ENCODE measurements at places on chromosomes 16 and 17.

GRCh38 chr17:74964988-74965622 is 7.5 kb downstream of the HID1 start:
- no peak for DNase-seq

DNA sequence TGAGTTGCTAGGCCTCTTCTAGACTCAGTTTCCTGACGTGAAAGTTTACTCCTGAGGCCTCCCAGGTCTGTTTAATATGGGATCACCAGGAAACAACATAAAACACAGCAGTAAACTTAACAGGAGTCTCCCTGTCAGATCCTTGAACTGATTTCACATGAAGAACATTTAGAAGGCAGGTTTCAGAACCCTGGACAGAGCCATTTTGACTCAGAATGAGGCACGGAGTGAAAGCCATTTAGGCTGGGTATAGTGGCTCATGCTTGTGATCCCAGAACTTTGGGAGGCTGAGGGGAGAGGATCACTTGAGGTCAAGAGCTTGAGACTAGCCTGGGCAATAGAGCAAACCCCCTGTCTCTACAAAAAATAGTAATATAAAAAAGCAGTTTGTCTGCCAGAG is 289.1 kb downstream of the CA10 start:
- peak; percentile 26 for DNase-seq

DNA sequence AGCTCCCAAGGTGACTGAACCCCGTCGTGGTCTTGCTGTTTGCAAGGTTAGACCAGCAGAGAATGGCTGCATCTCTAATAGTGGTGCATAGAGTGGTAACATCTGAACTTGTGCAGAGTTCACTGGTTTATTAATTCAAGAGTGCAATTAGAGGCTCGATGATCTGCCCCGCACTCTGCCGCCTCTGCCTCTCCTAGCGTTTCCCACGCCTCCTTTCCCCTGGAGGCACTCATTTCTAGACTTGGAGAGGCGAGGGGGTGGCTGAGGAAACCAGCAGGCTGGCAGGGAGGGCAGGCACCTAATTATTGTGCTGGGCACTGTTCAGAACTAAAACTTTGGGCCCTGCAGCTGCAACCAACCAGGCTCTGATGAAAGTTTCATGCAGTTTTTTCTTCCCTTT is 363.5 kb upstream of the EEF2KMT start:
- DNase-seq = no peak

DNA sequence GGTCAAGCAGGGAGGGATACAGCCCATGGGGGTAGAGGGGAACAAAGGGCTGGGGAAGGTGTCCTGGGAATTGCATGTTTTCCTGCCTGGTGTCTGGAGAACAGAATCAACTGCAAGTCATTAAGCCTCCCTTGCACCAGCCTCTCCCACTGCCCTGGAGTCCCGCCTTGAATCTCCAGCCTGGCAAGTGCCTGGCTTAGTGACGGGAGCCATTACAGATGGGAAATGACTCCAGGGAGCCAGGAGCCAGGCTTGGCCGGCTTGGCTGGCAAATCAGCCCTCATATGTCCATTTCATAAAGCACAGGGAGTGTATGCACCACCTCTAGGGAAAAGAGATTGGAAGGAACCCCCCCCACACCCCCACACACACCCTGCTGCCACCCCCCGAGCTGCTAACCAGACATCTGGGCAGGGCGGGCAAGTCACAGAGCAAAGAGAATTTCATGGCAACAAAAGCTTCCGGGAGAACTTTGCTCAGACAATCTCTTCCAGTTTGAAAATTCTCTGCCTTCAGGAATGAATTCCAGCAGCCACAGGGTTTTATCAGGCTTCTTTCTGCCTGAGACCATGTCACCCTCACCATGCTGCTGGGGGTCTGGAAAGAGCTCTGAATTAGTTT is 127.7 kb downstream of the NTN1 start:
- no peak for DNase-seq

DNA sequence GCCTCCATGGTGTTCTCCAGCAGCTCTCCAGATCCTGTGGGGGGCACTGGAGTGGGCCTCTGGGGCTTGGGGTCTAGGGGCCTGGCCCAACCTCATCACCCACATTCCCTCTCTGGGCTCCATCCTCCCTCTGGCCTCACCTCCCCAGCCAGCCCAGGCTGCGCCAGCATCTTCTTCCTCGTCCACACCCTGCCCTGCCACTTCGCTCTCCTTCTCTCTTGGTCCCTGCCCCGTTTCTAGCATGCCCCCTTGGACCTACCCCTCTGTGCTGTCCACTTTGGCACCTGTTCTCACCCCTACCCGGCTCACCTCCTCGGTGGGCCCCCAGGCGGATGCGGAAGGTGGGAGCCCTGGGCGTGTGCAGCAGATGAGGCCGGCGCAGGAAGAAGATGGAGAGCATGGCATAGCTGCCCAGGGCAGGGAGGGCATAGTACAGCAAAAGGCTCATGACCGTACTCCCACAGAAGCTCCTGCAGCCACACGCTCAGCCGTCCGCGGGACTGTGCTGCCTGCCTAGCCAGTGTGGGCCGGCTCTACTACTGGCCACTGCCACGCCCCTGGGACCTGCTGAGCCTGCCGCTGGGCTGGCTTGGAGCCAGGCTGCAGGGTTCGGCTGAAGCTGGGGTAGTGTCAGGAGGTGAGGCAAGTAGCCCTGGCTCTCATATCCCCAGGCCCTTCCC is at the start of gene GDPD3:
Gene GDPD3 (minus strand): TSS at position 507 of the 680 bp plus-strand sequence. CDS start 59 bp downstream, at position 448.
- no peak for DNase-seq

DNA sequence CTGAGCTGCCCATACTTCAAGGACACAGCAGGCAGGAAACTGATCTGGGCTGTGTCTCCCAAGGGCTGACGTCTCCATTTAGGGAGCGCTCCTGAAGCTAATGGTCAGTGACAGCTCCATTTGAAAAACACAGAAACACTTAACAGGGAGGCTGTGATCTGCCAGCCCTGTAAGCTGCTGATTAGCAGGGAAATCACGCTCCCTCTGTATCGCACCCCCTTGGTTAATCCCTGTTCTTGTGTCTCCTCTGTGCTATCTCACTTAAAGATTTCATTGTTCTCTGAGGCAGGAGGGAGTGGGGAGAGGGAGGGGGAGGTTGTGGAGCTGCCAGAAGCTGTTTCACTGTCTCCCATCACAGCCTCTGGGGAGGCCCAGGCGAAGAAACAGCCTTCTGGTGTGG is 47.4 kb upstream of the CACNG3 start:
- no peak for DNase-seq

GRCh38 chr17:42141382-42141781 is 13.4 kb downstream of the RAB5C start:
- DNase-seq = no peak

GRCh38 chr16:2160915-2161551 is 5.5 kb downstream of the TRAF7 start:
- DNase-seq = no peak

GRCh38 chr17:75776386-75777295 is 8.0 kb upstream of the UNK start:
- DNase-seq = peak; percentile 54

- no peak for DNase-seq
These were observed 403.8 kb upstream of the CDH11 start for GRCh38 chr16:65525707-65526106.

GRCh38 chr17:50194140-50194933 is 7.1 kb downstream of the COL1A1 start:
- DNase-seq = no peak

- DNase-seq = peak; percentile 51
These were observed 161.1 kb upstream of the CACNG5 start for GRCh38 chr17:66673668-66674276.

DNA sequence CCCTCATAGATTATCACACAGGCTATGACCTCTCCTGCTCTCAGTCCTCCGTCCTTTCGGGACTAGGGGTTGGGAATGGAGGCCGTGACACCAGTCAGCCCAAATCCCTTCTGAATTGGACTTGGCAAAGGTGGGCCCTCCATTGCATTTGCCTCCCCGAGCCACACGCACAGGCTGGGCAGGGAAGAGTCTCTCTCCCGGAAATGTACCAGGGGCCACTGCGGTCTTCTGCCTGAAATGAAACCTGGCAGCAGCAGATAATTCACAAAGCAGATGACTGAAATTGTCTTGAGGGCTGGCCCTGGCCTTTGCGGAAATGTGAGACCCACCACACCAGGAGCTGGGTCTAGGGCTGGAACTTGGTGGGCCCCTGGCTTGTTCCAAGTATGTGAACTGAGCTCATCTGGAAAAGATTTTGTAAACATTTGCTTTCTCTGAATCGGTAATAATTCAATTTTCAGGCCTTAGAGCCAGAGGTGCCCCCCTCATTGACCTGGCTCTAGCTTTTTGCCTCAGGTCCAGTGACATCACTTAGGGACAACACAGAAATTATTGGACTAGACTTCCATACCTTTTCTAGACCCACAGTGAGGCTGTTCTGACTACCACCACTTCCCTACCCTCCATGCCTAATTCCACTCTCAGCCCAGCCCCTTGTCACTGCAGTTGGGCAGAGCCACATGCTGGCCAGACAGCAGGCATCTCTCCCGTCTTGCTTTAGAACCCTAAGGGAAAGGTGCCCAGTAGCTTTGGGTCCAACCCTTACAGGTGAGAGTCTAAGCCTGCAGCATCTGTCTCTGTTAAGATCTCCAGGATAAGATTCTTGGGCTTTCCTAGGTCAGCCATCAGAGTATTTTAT is 75.2 kb downstream of the CCDC182 start:
- no peak for DNase-seq

DNA sequence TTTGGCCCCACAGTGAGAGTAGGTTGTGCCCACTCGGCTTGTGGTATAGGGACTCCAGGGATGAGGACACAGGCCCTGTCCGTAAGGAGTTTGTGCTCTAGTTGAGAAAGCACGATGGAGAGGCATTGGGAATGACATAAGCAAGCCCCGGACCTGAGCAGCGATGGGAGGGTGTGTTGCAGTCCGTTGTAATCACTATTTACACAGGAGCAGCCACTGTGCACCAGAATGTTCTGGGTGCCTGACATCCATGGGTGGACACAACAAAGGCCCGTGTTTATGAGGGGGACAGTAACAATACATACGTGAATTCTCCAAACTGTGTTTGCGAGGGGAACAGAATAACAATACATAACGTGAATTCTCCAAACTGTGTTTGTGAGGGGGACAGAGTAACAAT is 86.8 kb downstream of the NPIPB11 start:
- DNase-seq = no peak

DNA sequence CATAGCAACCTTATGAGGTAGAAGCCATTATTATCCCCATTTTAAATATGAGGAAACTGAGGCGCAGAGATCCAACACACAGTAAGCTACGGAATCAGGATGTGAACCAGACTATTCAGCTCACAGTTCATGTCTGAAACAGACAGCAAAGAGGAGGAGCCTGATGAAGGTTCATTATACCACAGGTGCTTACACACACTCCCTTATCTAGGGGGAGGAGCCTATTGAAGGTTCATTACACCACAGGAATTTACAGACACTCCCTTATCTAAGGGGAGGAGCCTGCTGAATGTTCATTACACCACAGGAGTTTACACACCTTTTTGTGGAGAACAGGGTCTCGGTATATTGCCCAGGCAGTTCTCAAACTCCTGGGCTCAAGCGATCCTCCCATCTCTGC is 21.9 kb downstream of the C16orf95 start:
- DNase-seq = peak; percentile 3

DNA sequence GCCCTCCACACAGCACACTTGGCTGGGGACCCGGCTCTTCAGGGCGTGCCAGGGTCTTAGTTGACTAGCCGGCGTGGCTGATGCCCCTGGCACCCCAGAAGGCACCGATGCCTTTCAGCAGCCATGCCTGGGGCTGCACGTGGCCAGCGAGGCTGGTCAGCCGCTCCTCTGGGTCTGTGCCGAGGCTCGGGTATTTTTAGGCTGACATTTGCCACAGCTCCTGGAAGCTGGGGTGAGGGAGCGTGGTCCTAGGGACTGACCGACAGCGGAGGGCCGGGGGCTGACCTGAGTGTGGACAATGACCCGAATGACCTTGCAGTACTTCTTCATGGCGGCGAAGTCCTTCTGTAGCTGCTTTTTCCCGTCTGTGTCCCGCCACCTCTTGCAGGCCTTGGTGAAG is 3.9 kb downstream of the RPL3L start:
- no peak for DNase-seq

- peak; percentile 51 for DNase-seq
These were observed 303.8 kb downstream of the HS3ST3B1 start for GRCh38 chr17:14604591-14605266.

- peak; percentile 10 for DNase-seq
These were observed 31.7 kb downstream of the MBTD1 start for GRCh38 chr17:51228161-51228560.

DNA sequence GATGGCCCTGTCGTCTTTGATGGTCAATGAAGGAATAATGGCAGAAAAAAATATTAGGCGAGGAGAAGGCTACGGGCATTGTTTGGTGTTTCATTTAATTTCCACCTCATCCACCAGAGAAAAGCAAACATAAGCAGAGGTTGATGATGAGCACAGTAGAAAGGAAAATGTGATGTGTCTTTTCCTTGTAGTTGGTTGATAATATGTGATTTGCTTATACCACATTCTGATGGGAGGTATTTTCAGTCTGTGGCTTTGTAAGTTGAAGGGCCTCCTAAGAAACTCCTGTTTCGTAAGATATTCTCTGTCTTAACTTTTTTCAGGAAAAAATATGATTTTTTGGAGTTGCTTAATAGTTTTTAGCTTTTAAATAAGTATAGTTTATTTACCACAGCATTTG is 215.7 kb downstream of the PRKCA start:
- DNase-seq = no peak

- peak; percentile 49 for DNase-seq
These were observed 26.1 kb downstream of the MRPS23 start for GRCh38 chr17:57823469-57824401.

DNA sequence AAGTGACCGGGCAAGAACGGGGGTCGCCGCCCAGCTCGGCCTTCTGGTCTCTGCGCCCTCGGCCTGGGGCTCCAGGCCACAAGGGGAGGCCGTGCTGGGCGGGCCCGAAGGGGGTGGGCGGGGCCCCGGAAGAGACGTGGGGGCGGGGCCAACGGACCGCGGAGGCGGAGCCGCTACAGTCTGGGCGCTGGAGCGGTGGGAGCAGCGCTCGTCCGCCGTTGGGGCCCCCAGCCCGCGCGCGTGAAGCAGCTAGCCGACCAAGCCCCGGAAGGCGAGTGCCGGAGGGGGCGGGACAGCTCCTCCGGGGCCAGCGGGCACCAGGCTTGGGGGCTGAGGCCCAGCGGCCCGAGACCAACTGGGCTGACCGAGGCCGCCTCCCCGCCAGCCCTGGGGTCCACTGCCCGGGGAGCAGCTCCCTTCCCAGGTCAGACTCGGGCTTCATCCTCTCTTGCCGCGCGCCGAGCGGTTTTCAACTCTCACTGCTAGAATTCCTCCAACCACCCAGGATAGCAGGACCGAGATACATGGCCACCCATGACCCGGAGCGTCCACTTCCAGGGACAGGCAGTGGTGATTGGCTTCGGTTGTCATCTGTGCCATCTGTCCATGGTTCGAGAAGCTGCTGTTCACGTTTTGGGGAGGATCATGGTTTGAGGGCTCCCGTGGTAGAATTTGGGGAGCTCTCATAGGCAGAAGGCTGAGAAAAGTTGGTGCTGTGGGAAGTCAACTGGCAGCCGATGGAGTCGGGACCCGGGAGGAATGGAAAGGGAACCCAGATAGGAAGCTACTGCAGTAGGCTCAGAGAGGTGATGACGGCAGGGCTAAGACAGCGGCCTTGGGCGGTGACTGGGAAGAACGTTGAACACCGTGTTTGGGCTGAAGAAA is 44.6 kb upstream of the LCMT1 start:
- peak; percentile 88 for DNase-seq

All from suppressor macrophage treated with lipopolysaccharide for 4 hours (primary cell).